Memory B cell (primary cell): ENCODE measurements at places on chromosomes 2 and 18.

- H3K27ac ChIP-seq, result no peak overlapping the region
- peaks cover 26% of the 10 kb centered on the region for H3K36me3 ChIP-seq
- DNase-seq, result no peak
- no peak overlapping the region for H3K4me3 ChIP-seq
- H3K27me3 ChIP-seq, result no peaks in the 10 kb centered on the region
Observed at GRCh38 chr2:215958257-215958656, 55.1 kb downstream of the MREG start.

DNA sequence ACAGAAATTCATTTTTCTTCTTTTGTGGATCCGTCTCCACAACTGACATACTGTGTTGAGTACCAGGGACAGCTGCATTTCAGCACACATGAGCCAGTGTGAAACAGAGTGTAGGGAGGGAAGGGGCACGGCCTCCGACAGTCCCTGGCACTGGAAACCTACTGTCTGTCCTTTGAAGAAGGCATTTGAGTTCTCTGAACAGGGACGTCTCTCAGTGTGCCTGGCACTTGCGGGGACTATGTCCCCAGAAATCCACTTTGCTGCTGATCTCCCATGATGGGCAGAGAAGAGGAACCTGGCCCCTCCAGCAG lies 48.1 kb downstream of the PLB1 start:
- DNase-seq, result no peak
- no peak overlapping the region for H3K27ac ChIP-seq

DNA sequence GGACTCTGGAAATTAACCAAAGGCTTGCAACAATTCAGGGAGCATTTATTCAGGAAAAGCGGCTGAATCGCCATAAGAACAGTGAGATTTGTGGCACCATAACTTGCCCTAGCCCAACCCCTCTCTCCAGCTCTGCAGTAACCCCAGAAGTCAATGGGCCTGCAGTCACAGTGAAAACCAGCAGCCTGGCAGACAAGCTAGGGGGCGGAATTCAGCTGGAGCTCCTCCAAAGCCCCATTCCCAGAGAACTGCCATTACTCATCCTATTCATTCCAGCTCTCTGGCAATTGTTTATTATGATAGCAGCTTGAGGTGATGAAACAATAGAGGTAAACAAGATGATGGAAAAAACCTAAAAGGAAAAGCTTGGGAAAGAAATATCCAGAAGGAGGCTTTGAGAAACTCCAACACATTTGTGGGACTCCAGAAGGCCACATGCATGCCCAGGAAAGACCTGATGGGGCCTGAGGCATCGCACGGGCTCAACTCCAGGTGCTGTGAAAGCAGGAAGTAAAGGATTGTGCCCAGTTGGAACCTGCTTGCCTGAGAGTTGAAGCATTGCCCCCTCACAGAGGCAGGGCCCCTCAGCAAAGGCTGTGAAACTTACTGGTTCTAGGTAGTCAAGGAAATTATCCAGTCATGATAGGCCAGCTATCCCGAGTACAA lies 126.7 kb downstream of the TWIST2 start:
- no peak for DNase-seq
- no peaks in the 10 kb centered on the region for H3K4me1 ChIP-seq
- no peak overlapping the region for H3K27ac ChIP-seq
- no peaks in the 10 kb centered on the region for H3K36me3 ChIP-seq
- peaks cover 12% of the 10 kb centered on the region for H3K27me3 ChIP-seq
- H3K4me3 ChIP-seq, result no peak overlapping the region

- no peak overlapping the region for H3K27ac ChIP-seq
- H3K27me3 ChIP-seq, result no peaks in the 10 kb centered on the region
- peaks cover 31% of the 10 kb centered on the region for H3K36me3 ChIP-seq
- H3K4me1 ChIP-seq, result peaks cover 46% of the 10 kb centered on the region
- DNase-seq, result peak; percentile 58
- H3K4me3 ChIP-seq, result no peak overlapping the region
Observed at GRCh38 chr2:233075966-233076339, 15.8 kb downstream of the INPP5D start.

GRCh38 chr18:57432751-57433400 lies 2.3 kb upstream of the ONECUT2 start:
- peak; percentile 9 for DNase-seq
- H3K36me3 ChIP-seq, result peaks cover 6% of the 10 kb centered on the region
- peaks cover 15% of the 10 kb centered on the region for H3K4me1 ChIP-seq
- peaks cover 31% of the 10 kb centered on the region for H3K27me3 ChIP-seq

DNA sequence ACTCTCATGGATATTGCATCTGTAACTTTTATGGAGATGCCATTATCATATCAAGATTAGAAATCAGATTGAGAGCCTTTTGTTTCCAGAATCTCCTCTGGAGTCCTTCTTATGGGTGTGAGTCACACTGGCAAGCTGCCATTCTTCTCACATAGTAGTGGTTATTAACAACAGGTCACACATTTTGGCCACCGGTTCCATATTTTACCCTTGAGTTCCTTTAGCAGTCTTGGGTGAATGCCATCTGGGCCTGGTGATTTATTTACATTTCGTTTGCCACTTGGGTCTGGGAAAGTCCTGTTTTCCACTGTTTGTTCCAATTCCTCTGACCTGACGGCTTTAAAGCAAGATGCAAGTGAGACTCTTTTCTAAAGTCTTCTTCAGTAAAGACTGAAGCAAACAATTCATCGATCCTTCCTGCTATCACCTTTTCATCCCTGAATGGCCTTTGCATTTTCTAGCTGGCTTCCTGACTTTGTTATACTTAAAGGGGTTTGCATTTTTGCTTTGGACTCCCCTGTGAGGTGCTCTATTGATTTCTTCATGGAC lies 80.5 kb upstream of the CAVIN2 start:
- no peak for DNase-seq
- no peak overlapping the region for H3K27ac ChIP-seq
- no peak overlapping the region for H3K4me3 ChIP-seq
- H3K27me3 ChIP-seq, result peaks cover 3% of the 10 kb centered on the region
- H3K36me3 ChIP-seq, result no peaks in the 10 kb centered on the region

DNA sequence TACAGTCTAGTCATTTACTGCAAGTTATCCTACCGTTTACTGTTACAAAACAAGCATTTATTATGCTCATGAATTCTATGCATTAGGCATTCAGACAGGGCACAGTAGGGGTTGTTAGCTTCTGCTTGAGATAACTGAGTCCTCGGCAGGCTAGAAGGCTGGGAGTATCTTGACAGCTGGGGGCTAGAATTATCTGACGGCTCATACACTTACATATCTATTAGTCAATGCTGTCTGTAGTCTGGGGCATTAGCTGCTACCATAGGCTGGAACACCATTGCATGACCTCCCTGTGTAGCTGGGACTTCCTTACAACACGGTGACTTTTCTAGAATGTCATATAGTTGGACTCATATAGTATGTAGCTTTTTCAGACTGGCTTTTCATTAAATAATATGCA lies 61.9 kb upstream of the ALK start:
- H3K27me3 ChIP-seq, result peaks cover 4% of the 10 kb centered on the region
- no peak overlapping the region for H3K27ac ChIP-seq
- H3K36me3 ChIP-seq, result no peaks in the 10 kb centered on the region

DNA sequence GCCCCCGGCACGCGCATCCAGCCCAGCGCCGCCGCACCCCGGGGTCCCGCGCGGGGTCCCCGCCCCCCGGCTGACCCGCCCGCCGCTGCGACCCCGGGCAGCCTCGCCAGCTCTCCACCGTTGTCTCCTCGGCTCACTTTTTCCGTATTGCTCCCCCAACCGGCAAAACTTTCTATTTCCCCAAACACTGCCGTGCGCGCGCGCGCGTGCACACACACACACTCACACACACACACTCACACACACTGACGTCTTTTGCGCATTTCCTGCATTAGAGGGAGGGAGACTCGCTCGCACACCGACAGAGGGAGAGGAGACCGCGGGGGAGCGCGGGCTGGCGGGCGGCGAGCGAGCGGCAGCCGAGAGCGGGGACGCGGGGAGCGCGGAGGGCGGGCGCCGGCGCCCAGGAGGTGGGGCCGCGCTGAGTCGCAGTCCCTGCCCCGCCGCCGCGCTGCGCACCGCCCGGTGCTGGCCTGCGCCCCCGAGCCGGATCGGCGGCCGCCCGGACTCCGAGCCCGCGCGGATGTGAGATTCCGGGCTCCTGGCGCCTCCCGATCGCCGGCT lies 542 bp upstream of the PRKCE start:
- peak; percentile 96 for DNase-seq
- H3K36me3 ChIP-seq, result no peaks in the 10 kb centered on the region
- H3K27ac ChIP-seq, result peak overlapping the region; percentile 91
- H3K4me3 ChIP-seq, result peak overlapping the region; percentile 89
- H3K4me1 ChIP-seq, result peaks cover 32% of the 10 kb centered on the region

GRCh38 chr2:235762832-235763598 lies 269.2 kb downstream of the AGAP1 start:
- DNase-seq, result no peak
- H3K36me3 ChIP-seq, result no peaks in the 10 kb centered on the region
- no peak overlapping the region for H3K4me3 ChIP-seq
- H3K4me1 ChIP-seq, result peaks cover 2% of the 10 kb centered on the region
- H3K27me3 ChIP-seq, result peaks cover 4% of the 10 kb centered on the region
- no peak overlapping the region for H3K27ac ChIP-seq

GRCh38 chr2:67389286-67389685 lies 7.8 kb upstream of the ETAA1 start:
- no peak for DNase-seq
- no peaks in the 10 kb centered on the region for H3K36me3 ChIP-seq

DNA sequence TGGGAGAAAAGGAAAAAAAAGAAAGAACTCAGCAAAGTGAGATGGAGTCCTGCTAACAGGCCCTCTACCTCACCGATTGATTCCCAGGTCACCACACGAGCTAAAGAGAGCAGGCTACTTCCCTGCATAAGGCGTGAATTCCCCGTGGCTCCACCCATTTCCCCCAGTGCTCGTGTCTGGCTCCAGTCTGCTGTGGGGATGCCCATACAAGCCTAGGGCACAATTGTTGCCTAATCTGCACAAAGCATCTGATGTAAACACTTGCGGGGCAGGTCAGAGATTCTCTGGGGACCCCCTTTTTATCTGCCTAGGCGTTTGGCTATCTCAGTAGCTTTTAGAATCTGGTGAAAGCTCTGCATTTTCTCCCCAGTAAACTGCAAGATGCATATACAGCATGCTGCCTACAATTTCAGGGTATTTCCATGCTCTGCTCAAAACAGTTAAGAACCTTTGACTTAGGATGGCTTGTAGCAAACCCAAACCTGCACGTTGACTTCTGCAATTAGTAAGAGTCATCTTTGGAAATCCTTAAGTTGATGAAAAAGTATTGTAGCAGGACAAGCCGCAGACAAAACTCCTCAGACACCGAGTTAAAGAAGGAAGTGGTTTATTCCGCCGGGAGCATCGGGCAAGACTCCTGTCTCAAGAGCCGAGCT lies 34.8 kb downstream of the MYO3B start:
- H3K4me1 ChIP-seq, result peaks cover 4% of the 10 kb centered on the region
- peak overlapping the region; percentile 32 for H3K4me3 ChIP-seq
- H3K27me3 ChIP-seq, result no peaks in the 10 kb centered on the region
- no peaks in the 10 kb centered on the region for H3K36me3 ChIP-seq

- no peak for DNase-seq
- H3K4me1 ChIP-seq, result no peaks in the 10 kb centered on the region
- no peak overlapping the region for H3K4me3 ChIP-seq
- H3K36me3 ChIP-seq, result no peaks in the 10 kb centered on the region
- peaks cover 16% of the 10 kb centered on the region for H3K27me3 ChIP-seq
Observed at GRCh38 chr2:65706411-65706810, 274.0 kb upstream of the SPRED2 start.

DNA sequence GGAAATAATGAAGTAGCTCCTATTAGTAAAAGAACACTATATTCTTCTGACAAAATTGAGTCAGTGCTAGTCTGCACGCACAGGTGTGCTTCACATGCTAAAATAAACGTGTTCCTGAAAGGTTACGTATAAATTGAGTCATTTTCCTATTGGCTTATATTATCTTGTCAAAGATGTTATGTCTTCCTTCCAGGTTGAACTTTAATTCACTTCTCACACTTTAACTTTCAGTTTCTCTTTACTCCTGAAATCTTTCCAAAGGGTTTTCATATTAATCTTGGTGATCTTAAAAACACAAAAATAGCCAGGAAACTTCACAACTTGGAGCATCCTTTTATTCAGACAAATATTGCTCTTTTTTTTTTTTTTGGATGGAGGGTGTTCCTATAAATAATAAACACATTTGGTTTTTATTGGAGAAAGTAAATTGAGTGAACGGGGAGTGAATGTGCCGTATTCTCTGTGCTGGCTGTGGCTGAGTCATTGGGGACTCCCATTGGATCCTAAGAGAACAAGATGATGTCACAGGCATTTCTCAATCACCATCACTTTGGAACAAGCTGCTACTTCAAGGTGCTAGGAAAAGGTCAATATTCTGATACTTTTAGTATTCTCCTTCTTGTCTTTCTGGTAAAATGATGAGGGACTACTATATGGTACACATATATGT lies 150.2 kb upstream of the SPATS2L start:
- no peaks in the 10 kb centered on the region for H3K36me3 ChIP-seq
- H3K27ac ChIP-seq, result no peak overlapping the region
- no peak overlapping the region for H3K4me3 ChIP-seq
- no peaks in the 10 kb centered on the region for H3K4me1 ChIP-seq
- no peak for DNase-seq

DNA sequence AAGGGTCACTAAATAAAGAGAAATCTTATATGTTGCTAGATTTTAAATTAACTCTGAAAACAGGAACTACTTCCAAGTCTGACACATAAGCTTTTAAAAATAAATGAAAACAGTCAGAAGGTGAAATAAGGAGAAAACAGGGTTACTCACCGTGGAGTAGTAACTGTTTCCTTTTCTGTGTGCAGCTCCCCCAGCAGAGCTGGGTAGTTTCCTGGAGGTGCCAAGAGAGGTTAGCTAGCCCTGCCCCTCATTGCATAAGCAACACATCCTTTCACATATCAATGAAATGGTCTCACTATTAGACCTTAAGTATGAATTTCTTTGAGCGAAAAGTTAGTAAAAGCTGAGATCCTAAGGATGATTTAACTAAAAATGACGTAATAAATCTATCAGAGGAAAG lies 54.0 kb upstream of the GPR75 start:
- DNase-seq, result no peak
- H3K4me3 ChIP-seq, result no peak overlapping the region
- H3K4me1 ChIP-seq, result peaks cover 4% of the 10 kb centered on the region
- no peaks in the 10 kb centered on the region for H3K27me3 ChIP-seq
- no peak overlapping the region for H3K27ac ChIP-seq

- peaks cover 2% of the 10 kb centered on the region for H3K27me3 ChIP-seq
- no peak for DNase-seq
- H3K4me3 ChIP-seq, result no peak overlapping the region
- no peaks in the 10 kb centered on the region for H3K4me1 ChIP-seq
Observed at GRCh38 chr18:22609642-22610041, 191.9 kb upstream of the CTAGE1 start.

GRCh38 chr18:44238454-44238853 lies 442.2 kb upstream of the SETBP1 start:
- H3K4me1 ChIP-seq, result peaks cover 2% of the 10 kb centered on the region
- no peak overlapping the region for H3K4me3 ChIP-seq
- no peaks in the 10 kb centered on the region for H3K27me3 ChIP-seq
- H3K27ac ChIP-seq, result no peak overlapping the region

GRCh38 chr2:202112041-202112440 lies 39.0 kb downstream of the KIAA2012 start:
- no peaks in the 10 kb centered on the region for H3K4me1 ChIP-seq
- no peak overlapping the region for H3K27ac ChIP-seq
- DNase-seq, result no peak
- peaks cover 10% of the 10 kb centered on the region for H3K27me3 ChIP-seq
